CD8-positive, alpha-beta memory T cell (primary cell): ENCODE measurements at places on chromosomes 5 and 9.

DNA sequence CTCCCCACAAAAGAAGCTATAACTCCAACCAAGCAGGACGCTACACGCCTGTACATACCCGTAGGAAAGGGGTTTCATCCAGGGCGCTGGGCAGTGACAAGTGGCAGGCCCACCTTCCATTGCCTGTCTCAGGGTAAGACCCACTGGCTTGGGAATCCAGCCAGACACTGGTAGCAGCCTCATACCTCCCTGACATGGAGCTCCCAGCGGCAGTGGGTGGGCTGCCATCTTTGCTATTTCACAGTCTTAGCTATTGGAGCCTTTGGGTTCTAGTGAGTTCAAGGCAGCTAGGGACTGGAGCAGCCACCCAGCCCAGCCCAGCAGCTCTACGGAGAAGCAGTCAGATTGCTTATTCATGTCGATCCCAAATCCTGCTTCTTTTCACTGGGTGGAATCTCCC is 3.4 kb upstream of the IFNA10 start:
- no peaks in the 10 kb centered on the region for H3K36me3 ChIP-seq
- H3K4me1 ChIP-seq: no peaks in the 10 kb centered on the region
- H3K27ac ChIP-seq: no peak overlapping the region
- DNase-seq: no peak
- H3K27me3 ChIP-seq: no peaks in the 10 kb centered on the region
- no peak overlapping the region for H3K4me3 ChIP-seq

DNA sequence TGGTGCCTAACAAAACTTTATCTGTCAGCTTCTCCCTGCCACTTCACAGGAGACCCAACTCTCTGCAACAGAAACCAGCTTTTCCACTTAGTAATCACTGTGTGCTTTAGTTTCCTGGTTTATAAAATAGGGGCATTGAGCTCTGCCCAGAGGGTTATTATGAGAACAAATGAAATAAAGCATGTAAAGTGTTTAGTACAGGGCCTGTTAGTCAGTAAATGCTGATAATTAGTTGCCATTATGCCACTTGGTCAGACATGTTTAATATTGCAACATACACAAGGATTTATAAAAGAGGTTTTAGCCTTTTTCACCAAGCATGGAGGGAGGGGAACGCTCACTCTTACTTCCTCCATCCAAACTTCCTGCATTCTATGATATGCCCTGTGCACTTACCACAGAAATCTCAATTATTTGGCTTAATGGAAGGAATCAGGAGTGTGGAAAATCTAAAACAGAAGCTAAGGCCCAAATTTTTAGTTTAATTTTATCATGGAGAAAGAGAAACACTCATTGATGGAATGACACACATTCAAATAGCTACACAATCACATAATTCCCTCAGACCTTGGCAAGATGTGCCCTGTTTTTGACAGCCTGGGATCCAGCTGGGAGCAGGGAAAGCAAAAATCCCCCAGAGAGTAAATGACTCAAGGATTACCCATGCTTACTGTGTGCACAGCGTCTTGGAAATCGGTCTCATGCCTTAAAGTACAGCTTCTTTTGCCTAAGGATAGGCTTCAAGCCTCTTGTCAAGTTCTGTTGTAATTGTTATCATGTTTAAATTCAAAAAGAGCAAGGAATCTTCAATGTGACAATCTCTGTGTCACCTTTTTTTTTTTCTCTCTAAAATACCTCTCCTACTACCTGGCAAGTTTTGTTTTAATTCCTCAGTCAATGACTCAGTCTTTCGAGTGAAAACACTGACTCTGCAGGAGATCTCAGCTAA is 34.0 kb downstream of the ZNF474 start:
- no peak overlapping the region for H3K27ac ChIP-seq
- no peak overlapping the region for H3K4me3 ChIP-seq
- no peak for DNase-seq
- no peaks in the 10 kb centered on the region for H3K4me1 ChIP-seq
- H3K36me3 ChIP-seq: no peaks in the 10 kb centered on the region
- no peaks in the 10 kb centered on the region for H3K27me3 ChIP-seq

GRCh38 chr9:34737677-34738260 is 27.8 kb upstream of the CCL21 start:
- H3K4me1 ChIP-seq: no peaks in the 10 kb centered on the region
- H3K36me3 ChIP-seq: no peaks in the 10 kb centered on the region
- H3K27me3 ChIP-seq: no peaks in the 10 kb centered on the region

- no peak for DNase-seq
- no peak overlapping the region for H3K27ac ChIP-seq
- no peak overlapping the region for H3K4me3 ChIP-seq
- H3K27me3 ChIP-seq: no peaks in the 10 kb centered on the region
- H3K4me1 ChIP-seq: no peaks in the 10 kb centered on the region
These were observed 146.3 kb downstream of the SNCAIP start for GRCh38 chr5:122458278-122458872.

DNA sequence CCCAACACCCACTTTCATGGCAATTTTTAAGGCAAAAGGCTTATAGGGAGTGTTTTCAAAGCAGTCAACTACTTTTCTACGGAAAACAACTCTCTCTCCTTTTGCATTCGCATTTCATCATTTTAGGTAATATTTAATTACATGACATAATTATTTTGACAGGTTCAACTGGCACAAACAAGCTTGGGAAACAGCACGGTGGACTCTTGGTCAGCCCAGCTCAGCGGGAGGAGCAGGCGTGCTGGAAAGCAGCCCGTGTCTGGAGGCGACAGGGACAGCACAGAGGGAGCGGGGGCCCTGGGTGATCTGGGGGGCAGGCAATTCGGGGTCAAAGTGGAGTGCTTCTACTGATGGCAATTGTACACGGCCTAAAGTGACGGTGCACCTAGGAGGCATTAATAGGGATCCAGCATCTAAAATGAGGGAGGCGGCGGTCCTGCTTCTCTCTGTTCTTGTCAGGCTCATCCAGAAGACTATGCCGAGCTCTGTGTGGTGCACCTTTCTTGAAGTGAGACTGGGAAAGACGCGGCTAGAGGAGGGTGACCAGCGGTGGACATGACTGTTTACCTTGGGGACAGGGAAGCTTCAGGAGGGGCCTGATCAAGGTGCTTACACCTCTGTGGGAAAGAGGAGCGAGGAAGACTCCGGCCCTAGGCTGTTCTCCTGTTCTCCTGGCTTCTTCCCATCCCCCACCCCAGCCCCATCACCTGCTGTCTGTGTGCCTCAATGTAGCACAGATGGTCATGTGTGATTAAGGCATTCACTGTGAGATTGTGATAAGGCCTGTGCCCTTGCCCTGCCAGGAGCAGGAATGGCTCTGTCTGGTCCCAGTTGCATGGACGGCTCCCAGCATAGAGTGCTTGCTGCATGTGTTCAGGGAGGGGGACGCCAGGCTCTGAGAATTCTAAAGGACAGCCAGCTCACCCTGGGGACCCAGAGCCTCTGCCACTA is 3.4 kb downstream of the MYMK start:
- no peaks in the 10 kb centered on the region for H3K36me3 ChIP-seq
- H3K27ac ChIP-seq: no peak overlapping the region
- no peak for DNase-seq
- no peaks in the 10 kb centered on the region for H3K4me1 ChIP-seq
- no peaks in the 10 kb centered on the region for H3K27me3 ChIP-seq

GRCh38 chr5:130099008-130099407 is 194.7 kb downstream of the CHSY3 start:
- no peaks in the 10 kb centered on the region for H3K27me3 ChIP-seq
- DNase-seq: no peak
- no peak overlapping the region for H3K27ac ChIP-seq
- no peaks in the 10 kb centered on the region for H3K4me1 ChIP-seq
- H3K4me3 ChIP-seq: no peak overlapping the region

DNA sequence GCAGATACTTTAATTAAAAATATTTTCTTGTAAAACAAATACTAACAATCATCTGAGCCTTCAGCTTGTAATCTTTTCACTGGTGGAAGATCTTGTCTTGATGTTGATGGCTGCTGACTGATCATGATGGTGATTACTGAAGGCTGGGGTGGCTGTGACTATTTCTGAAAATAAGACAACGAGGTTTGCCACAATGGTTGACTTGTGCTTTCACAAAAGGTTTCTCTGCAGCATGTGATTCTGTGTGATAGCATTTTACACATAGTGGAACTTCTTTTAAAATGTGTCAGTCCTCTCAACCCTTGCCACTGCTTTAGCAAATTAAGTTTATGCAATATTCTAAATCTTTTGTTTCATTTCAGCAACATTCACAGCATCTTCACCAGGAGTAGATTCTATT is 461.0 kb downstream of the CCDC171 start:
- no peaks in the 10 kb centered on the region for H3K4me1 ChIP-seq
- no peak for DNase-seq
- H3K27me3 ChIP-seq: no peaks in the 10 kb centered on the region
- H3K36me3 ChIP-seq: no peaks in the 10 kb centered on the region
